Activated T-helper 17 cell treated with anti-CD3 and anti-CD28 coated beads, Interleukin-2, amount 50 U/mL, for 72 hours (primary cell): ENCODE measurements at places on chromosomes 4 and X. TPM values are rescaled to one million over a fixed set of nuclear protein-coding genes. Genes with fewer than 3 reads are reported as not detected.

PSAPL1 gene
- not detected for total RNA-seq

SOD3 gene
- total RNA-seq, result not detected

LDB2 gene
- total RNA-seq, result not detected

SLC49A3 gene
- total RNA-seq, result 1.4 TPM

SLITRK4 gene
- total RNA-seq, result not detected
